Activated T-cell treated with anti-CD3 and anti-CD28 coated beads, Interleukin-2, amount 50 U/mL, for 4 hours (primary cell): ENCODE measurements at places on chromosomes 4 and X. TPM values are rescaled to one million over a fixed set of nuclear protein-coding genes. Genes with fewer than 3 reads are reported as not detected.

Gene PCDH7
- total RNA-seq = not detected

Gene CCNQ
- total RNA-seq = 38.6 TPM

Gene PABPC1L2B
- total RNA-seq = not detected

Gene ARHGEF6
- total RNA-seq = 18.8 TPM

Gene NPNT
- 0.26 TPM for total RNA-seq

Gene APLN
- total RNA-seq = 0.11 TPM

Gene SASH3
- 114 TPM for total RNA-seq

Gene F8A3
- total RNA-seq = 8.6 TPM

Gene SLIT2
- total RNA-seq = not detected

Gene GAGE13
- not detected for total RNA-seq

Gene PTTG2
- total RNA-seq = not detected
